ENCODE measurements at places on chromosomes 6 and 20.

- DNase-seq, result no peak
These were observed 12.3 kb upstream of the TRIM38 start for GRCh38 chr6:25950297-25950696.

DNA sequence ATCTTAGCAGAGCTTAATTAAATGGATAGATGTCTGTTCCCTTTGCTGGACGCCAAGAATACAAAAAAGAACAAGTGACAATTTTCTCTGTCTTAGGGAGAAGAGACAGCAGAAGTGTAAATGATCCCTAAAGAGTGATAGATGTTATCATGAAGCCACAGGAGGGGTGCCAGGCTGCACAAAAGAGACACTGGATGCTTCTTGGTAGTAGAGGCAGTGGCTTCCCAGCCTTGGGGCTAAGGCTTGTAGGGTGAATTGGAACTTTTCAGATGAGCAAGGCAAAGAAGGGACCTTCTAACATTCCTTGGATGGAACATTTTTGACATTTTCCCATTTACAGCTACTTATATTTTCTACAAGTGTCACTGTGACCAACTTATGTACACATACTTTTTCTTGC, 58.0 kb downstream of the CCN2 start:
- DNase-seq, result no peak

- DNase-seq, result no peak
These were observed 144.4 kb upstream of the MAN1A1 start for GRCh38 chr6:119493980-119494379.

GRCh38 chr6:13711324-13711732, 307 bp downstream of the RANBP9 start:
- peak; percentile 26 for DNase-seq

DNA sequence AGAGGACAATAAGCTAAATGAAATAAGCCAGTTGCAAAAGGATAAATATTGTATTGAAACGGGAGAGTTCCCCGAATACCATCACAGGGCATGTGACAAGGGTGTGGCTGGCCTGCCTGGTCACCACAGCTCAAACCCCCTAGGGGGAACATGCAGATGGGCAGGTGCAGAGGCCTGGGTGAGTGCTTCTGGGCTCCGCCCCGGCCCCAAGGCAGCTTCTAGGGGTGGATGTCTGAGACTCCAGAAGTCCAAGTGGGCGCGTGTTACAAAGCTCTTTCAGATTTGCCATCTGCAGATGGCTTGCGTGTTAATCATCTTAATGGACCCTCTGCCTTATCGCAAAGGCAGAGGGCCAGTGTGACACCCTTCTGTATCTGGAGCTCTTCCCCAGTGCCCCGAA, 559.2 kb upstream of the IMPG1 start:
- DNase-seq, result no peak

DNA sequence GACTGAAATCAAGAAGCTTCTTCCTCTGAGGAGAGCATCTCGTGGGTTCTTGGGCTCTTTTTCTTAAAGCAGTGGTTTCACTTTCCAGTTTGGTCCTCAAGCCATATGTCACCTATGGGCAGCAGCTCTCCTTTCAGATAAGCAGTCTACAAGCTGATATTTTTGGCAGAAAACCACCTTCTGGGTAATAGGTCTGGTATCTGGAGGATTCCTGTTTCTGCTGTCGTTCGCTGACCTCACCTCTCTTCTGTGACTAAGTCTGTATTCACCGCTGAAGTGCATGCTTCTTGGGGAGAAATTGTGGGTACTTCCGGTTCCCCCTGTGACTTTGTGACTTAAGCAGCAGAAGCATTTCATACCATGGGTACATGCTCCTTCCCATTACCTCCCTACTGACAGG, 193.6 kb downstream of the EDN1 start:
- peak; percentile 88 for DNase-seq

DNA sequence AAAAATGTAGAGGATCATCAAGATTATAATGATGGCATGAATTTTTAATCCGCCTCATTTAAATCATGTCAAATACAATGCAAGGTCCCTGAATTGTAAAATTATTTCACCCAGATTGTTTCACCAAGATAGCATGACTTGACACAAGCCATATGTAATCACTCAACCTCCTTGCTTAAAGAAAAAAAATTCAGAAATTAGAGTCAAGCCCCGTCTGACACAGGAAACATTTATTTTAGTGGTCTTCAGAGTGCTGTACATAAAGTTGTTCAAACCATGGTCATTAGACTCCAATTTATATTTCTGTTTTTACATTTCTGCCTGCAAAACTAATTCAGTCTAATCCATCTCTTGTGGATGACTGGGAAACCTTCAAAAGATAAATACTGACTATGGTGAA, 200.2 kb downstream of the CBLN4 start:
- DNase-seq, result no peak

- no peak for DNase-seq
These were observed 87.2 kb upstream of the RGS17 start for GRCh38 chr6:153218184-153218792.

- no peak for DNase-seq
These were observed 84.3 kb upstream of the FOXO3 start for GRCh38 chr6:108476376-108476775.

- no peak for DNase-seq
These were observed 644.5 kb upstream of the HS3ST5 start for GRCh38 chr6:114987281-114987680.

- no peak for DNase-seq
These were observed 75.4 kb downstream of the KIF16B start for GRCh38 chr20:16497896-16498295.

DNA sequence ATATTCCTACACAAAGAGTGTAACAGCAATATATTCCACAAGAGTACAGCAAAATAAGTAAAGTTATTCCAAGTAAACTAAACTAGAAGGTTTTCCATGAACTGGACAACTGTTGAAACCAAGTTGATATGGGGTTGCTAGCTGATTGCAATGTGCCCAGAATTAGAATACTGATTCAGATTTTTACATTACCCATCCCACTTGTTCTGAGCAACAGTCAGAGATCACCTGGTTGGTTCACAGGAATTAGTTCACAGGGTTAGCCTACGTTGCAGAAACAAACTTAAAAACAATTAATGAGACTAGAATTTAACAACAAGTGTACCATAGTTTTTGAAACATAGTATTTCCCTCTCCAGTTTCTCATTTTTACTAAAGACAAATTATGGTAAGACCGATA, 49.1 kb downstream of the CEP85L start:
- DNase-seq, result no peak

DNA sequence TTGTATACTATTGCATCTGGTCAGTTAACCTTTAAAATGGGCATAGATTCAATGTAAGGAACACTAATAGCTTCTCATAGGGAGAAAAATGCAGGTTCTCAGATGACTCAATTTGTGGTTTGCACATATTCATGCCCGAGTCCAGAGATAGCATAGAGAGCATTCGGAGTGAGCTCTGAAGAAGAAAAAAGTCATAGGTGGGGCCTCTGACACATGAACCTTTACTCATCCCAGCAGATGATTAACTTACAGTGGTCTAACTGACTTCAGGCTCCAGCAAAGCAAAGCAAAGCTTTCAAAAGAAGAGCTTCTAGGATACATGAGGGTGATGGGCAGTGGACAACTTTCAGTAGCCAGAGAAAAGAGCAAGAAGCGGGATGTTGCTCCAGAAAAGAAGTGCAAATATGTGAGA, 55.3 kb upstream of the BTN3A2 start:
- peak; percentile 69 for DNase-seq

- no peak for DNase-seq
These were observed 176.2 kb downstream of the ASCC3 start for GRCh38 chr6:100704961-100705360.

GRCh38 chr20:58551631-58552030, 36.4 kb upstream of the APCDD1L start:
- no peak for DNase-seq

- DNase-seq, result no peak
These were observed 22.9 kb upstream of the RIPK1 start for GRCh38 chr6:3045369-3045768.

DNA sequence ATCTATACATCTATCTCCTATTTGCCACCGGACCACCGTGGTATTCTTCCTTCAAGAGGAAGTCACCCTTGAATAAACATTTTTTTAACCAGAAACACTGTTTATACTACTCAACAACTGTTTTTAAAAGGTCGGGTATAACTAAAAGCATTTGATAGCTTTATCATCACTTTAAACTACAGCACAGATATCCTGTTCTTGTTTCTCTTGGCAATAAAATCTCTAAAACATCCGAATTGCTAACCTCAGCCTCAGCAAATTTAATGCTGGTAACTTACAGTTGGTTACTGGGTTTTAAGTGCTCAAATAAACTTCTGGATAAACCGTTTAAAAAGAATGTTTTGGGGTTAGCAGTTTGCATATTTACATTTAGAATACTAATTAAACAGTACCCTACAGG, 20.4 kb downstream of the ZUP1 start:
- DNase-seq, result peak; percentile 25

GRCh38 chr6:91083211-91083610, 496.3 kb upstream of the MAP3K7 start:
- no peak for DNase-seq

GRCh38 chr20:23652371-23652770, 14.6 kb upstream of the CST3 start:
- DNase-seq, result peak; percentile 43
